NCI-H2107 (cell line): ENCODE measurements at places on chromosomes 13 and 19.

DNA sequence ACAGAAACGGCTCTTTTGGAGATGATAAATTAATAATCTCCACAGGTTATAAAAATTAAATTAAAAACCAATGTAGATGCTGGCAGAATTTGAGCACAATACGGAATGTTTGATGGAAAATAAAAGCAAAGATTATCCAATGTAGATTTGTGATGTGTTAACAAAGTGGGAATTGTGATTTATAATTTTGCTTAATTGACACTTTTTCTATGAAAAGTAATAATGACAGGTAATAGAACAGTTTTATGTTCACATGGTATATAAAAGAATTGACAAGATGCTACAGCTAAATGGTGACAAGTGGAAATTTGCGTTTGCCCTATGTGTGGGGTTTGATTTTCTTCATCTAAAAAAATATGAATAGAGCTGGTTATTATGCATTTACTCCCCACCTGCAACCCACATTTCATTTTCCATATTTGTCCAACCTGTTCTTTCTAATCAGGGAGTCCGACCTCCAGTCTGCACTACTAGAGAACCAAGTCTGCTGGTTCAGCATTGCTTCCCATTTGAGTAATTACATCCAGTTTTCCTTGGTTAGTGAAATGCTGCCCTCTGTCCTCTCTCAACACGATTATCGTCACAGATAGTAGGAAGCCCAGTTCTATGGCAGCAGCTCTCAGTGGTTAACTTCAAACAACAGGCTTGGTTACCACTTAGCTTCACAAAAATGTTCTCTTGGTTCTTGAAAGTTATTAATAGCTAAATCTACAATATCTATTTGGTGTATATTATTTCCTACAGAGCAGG lies 61.4 kb upstream of the SLITRK1 start:
- DNase-seq, result no peak

- no peak for DNase-seq
These were observed 754 bp downstream of the RNF6 start for GRCh38 chr13:26221399-26221720.

- no peak for DNase-seq
These were observed 38.3 kb downstream of the ABCC4 start for GRCh38 chr13:95262837-95263384.

DNA sequence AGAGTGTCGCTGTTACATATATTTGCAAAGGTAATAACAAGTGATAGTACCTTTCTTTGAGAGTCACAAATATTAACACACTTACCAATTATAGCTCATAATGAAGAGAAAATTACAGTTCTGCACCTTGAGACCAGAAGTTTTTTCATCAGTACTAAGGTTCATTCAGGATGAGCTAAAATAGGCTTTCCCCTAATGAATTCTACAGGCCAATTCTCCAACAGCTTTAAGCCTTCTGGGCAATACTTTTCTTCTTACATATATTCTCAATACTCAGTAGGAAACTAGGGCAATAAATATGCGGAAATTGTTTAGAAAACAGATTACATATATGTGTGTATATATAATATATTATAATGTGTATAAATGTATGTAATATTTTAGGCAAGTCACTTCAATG lies 2672.8 kb upstream of the PCDH20 start:
- DNase-seq, result no peak

DNA sequence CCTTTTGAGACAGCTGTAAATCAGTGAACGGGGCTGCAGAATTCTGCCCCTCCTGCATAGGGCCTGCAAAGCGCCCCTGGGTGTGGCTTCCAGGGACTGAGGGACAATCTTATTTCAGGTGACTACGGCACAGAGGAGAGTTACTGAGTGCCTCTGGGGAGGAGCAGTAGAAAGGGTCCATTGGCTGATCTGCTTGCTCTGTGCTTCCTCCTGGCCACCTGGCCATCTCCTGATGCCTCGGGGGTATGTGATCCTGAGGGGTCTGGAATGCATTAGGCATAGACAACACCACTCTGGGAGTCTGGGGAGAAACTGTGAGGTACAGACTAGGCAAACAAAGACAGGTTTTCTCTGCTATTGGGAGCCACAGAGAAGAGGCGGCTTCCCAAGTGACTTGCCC lies 2.8 kb downstream of the KCTD15 start:
- no peak for DNase-seq

DNA sequence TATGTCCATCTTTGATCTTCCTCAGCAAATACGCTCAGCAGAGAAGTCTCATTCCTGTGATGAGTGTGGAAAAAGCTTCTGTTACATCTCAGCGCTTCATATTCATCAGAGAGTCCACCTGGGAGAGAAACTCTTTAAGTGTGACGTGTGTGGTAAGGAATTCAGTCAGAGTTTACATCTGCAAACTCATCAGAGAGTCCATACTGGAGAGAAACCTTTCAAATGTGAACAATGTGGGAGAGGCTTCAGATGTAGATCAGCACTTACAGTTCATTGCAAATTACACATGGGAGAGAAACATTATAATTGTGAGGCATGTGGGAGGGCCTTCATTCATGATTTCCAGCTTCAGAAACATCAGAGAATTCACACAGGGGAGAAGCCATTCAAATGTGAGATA lies 5.7 kb upstream of the ZNF284 start:
- no peak for DNase-seq

- DNase-seq, result no peak
These were observed 2.4 kb downstream of the PCSK4 start for GRCh38 chr19:1487576-1488281.

DNA sequence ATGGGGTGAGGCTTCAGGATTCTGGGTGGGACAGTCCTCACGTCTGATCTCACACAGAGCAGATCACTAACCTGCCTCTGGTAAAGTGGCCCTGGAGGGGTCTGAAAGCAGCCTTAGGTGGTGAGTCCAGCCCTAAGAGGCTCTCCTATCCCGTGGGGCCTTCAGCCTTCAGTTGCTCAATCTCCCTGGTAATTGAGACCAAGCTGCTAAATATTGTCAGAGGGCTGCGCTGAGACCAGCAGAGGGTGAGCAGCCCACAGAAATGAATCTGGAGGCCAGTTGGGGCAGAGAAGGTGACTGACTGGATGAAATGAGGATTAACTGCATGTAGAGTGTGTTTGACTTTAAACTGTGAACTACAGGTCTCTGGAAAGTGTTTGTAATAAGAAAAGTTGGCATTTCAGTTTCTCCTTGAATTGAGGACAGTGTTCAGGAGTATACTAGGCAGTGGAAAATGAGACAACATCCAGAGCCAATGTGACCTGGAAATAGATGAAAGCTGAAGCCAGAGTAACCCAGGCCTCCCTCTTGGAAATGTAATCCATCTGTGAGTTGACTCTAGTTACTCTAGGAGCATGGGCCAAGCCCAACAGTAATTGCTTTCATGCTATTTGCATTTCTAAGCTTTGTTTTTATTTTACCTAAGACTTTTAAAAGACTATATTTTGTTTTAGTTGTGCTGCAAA lies 14.3 kb upstream of the HSPH1 start:
- DNase-seq, result no peak

DNA sequence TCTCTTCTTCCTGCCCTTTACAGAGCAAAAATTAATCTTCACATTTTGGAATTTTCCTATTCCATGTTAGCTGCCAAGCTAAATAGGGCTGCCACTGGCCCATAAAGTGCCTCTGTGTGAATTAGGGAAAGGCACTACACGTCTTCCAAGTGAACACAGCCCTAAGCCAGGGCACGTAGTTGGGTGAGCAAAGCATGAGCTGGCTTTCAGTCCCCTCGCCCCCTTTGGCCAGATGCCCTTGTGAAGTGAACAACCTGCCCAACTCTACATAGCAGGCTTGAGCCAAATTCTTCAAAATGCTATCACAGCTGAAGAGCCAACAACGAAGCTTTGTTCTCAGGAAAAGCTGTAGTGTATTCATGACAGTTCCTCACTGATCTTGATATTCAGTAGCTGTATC lies 213.1 kb downstream of the OXGR1 start:
- DNase-seq, result no peak

DNA sequence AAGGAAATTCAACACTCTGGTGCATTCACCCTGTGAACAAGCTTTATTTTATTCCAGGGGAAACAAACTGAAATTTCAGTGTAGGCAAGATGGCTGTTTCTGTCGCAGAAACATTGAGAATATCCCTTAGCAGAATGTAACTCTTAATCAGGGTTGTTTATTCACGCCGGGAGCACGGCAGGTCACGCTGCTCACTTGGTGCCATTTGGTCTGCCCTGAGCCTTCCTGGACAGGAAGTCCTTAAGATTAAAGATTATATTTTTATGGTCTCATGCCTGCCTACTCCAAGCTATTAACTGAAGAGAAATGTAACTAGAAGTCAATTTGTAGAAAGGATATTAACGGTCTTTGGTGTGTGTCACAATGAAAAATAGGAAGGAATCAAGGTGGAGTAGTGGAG lies 185.3 kb upstream of the ARGLU1 start:
- no peak for DNase-seq

DNA sequence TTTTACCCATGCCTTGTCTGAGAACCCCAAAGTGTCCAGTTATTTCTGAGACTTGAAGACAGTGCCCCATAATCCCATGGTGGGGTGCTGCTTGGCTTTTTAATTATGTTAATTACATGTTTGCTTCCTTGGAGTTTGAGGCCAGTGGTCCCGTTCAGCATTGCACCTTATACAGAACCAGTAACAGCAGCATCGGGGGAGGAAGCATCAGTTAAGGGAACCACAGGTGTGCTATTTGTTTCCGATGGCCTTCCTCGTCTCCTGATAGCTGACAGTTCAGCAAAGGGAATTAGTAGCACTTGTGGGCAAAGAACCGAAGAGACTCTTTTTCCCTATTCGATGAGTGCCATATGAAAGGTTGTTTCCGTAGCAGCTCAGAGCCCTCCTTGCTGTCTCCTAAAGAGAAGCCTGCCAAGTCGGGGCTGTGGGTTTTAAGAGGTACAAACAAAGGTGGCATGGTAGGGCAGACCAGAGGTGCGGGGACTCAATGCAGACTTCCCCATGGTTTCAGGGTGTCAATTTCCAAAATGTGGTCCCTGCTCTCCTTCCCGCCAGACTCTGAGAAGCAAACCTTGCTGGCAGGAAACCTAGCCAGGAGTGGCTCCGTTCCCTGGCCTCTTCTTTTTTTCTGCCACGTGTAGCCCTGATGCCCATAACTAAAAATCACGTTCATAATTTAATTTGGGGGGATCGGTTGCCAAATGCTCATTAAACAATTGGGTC lies 225.2 kb upstream of the TSHZ3 start:
- DNase-seq, result no peak

DNA sequence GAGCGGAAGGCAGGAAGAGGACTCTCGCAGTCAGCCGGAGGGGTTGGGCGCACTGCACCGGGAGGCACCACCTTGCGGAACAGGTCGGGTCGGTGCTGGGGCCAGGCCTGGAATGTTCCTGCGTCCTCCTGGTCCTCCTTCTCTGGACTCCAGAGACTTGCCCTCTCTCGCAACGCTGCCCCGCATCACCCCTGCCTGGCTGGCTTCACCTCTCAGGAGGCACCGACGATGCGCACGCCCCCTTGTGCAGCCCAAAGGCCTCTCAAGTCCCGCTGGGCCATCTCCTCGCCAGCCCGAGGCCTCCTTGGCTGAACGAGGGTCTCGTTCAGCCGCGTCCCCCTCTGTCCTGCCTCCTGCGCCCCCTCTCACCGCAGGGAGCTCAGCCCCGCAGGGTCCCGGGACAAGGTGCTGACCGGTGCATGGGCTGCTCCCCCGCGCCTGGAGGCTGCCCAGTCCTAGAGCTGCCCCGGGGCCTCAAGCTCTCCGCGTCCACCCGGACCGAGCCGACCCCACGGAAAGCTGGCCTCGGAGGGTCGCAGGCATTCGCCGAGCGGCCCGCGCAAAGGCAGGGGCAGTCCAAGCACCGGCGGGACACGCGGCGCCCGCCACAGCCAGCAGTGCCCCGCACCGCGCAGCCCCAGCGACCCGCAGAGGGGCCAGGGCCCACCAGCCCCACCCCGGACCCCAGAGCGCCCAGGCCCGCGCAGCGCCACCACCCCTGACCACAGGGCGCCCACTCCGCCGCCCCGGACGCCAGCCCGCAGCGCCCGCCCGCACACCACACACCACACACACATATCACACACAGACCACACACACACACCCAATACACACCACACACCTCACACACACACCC lies 133.8 kb downstream of the CRYL1 start:
- DNase-seq, result no peak

- no peak for DNase-seq
These were observed 4.7 kb downstream of the ALOX5AP start for GRCh38 chr13:30739761-30740642.

- DNase-seq, result no peak
These were observed 22.2 kb downstream of the ABCC4 start for GRCh38 chr13:95279016-95279415.

- DNase-seq, result no peak
These were observed 164.2 kb downstream of the ABCC4 start for GRCh38 chr13:95137096-95137495.

GRCh38 chr13:75877071-75877470 lies 240.9 kb downstream of the LMO7 start:
- no peak for DNase-seq

GRCh38 chr13:34864671-34865070 lies 77.4 kb upstream of the NBEA start:
- no peak for DNase-seq

- DNase-seq, result no peak
These were observed 88.2 kb upstream of the GPR183 start for GRCh38 chr13:99395436-99395835.

- DNase-seq, result no peak
These were observed 8.8 kb downstream of the DCAF15 start for GRCh38 chr19:13960863-13961784.

DNA sequence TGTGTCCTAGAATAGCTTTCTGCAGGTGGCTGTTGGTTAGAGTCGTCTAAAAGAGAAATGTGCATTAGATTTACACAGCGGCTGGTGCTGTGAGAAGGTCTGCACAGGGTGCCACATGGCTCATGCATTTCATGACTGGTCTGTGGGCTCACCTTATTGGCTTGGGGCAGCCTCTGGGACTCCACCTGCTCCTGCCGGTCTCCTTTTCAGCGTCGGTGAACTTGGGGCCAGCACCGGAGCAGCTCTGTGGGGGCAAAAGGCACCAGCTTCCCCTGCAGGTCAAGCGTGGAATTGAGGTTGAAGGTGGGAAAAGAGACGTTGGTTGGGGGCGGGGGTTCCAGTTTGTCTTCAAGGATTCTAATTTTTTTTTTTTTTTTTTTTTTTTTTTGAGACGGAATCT lies 3.1 kb upstream of the PNMA8C start:
- DNase-seq, result no peak

DNA sequence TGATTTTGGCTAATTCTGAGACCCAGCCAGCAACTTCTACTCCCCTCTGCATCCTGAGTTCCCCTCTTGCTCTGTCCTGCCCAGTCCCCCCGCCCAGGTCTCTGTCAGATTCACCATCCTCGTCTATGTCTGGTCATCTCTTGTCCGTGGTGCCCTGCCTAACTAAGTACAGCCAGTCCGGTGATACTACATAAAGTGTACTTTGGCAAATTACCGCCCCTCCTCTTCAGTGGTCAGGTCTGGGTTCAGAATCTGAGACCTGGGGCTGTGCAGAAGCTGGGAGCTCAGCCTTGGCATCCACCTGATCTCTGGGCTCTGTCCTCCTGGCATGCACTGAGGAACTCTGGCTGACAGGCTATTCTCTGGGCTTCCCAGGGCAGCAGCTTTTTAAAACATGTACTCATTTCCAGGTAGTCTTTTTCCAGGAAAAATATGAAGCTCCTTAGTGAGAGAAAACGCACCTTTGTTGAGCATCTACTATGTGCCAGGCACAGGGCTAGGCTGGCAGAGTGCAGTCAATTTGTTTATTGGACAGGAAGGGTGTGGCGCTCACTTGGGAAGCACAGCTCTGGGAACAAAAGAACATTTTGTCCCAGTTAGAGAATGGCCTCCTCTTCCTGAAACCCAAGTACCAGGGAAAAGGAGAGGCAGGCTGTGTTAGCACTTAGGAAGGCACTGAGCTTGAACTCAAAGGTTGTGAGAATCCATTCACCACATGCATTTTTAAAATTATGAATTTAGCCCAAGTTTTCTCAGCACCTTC lies 88.9 kb downstream of the TSHZ3 start:
- DNase-seq, result no peak

- no peak for DNase-seq
These were observed 21.8 kb downstream of the OLFM2 start for GRCh38 chr19:9914315-9915207.
